ENCODE measurements at places on chromosomes 12 and 14. TPM values are rescaled to one million over a fixed set of nuclear protein-coding genes. Genes with fewer than 3 reads are reported as not detected.

Gene SLC7A7
- total RNA-seq, result 5.2 TPM

Gene INSM2
- total RNA-seq, result not detected

Gene ACVR1B
- 12.4 TPM for total RNA-seq

Gene CCDC196
- not detected for total RNA-seq

Gene SMOC1
- total RNA-seq, result 15.4 TPM

Gene NANOG
- not detected for total RNA-seq

Gene ISM2
- total RNA-seq, result not detected

Gene SCYL2
- 27.3 TPM for total RNA-seq

Gene SSTR1
- total RNA-seq, result not detected

Gene DBX2
- not detected for total RNA-seq
